Natural killer cell treated with Interleukin-12 subunit alpha and Interleukin-12 subunit beta and Interleukin-15 and Interleukin-18, amount 100 ng/mL, for 72 hours (primary cell): ENCODE measurements at places on chromosomes 3 and 15. TPM values are rescaled to one million over a fixed set of nuclear protein-coding genes. Genes with fewer than 3 reads are reported as not detected.
A peak's percentile ranks its signal among the peaks of the same experiment; 100 is the strongest.

The TARS3 gene
- total RNA-seq: 9.1 TPM

The CLSTN2 gene
- not detected for total RNA-seq

The CDC25A gene
- 35.8 TPM for total RNA-seq

The TIMP4 gene
- total RNA-seq: not detected

The CP gene
- total RNA-seq: not detected

The LDHAL6B gene
- not detected for total RNA-seq

The RAB43 gene
- 53.9 TPM for total RNA-seq

The TRPC1 gene
- 0.29 TPM for total RNA-seq

The SPSB4 gene
- not detected for total RNA-seq

The HTR3E gene
- total RNA-seq: not detected

The ALDH1L1 gene
- total RNA-seq: not detected

- H3K36me3 ChIP-seq: no peaks in the 10 kb centered on the region
- DNase-seq: no peak
- H3K27ac ChIP-seq: no peak overlapping the region
Observed at GRCh38 chr3:53080612-53081205, 34.8 kb upstream of the SFMBT1 start.

GRCh38 chr15:96790004-96790403 lies 459.5 kb downstream of the NR2F2 start:
- no peak for DNase-seq
- H3K4me3 ChIP-seq: no peak overlapping the region
- H3K27ac ChIP-seq: no peak overlapping the region
- no peaks in the 10 kb centered on the region for H3K36me3 ChIP-seq

- H3K4me1 ChIP-seq: no peaks in the 10 kb centered on the region
- H3K36me3 ChIP-seq: no peaks in the 10 kb centered on the region
- no peak for DNase-seq
- no peak overlapping the region for H3K27ac ChIP-seq
- H3K27me3 ChIP-seq: peaks cover 36% of the 10 kb centered on the region
Observed at GRCh38 chr15:73373221-73373620, 4.5 kb upstream of the HCN4 start.

DNA sequence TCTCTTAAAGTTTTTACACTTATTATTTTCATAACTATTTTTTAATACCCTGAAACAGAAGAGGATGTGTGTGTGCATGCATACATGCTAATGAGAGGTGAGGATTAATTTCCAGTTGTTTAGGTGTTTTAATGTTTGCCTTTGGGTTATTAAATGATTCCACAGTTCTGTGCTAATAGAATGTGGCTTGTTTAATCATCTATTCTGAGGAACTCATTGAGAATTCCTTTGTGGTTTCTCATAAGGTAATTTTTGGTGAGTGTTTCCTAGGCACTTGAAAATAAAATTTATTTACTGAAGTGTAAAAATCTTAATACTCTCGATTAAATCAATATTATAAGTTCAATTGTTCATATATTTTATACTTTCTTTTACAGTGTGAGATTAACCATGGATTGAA lies 38.0 kb downstream of the STAC start:
- no peak overlapping the region for H3K4me3 ChIP-seq
- H3K36me3 ChIP-seq: no peaks in the 10 kb centered on the region
- no peaks in the 10 kb centered on the region for H3K4me1 ChIP-seq

GRCh38 chr3:119140466-119140865 lies 5.5 kb upstream of the TEX55 start:
- no peaks in the 10 kb centered on the region for H3K4me1 ChIP-seq
- no peak overlapping the region for H3K27ac ChIP-seq
- no peak for DNase-seq
- H3K4me3 ChIP-seq: no peak overlapping the region
- no peaks in the 10 kb centered on the region for H3K36me3 ChIP-seq
- H3K27me3 ChIP-seq: peaks cover 30% of the 10 kb centered on the region

DNA sequence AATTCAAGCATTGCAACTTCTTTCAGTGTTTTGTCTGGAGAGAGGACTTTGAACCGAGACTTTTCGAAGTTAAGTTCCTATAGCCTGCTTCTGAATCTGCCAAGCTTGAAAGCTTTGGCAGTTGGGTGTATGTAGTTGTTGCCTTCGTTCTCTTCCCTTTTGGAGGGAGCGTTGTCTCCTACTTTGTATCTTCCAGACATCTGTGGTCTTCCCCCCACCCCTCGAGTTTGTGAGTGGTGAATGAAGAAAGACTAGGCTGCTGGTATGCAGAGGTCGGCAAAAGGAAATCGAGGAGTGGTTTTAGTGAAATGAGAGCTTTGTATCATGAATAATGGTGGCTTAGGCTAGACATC lies 1.3 kb downstream of the CTNNB1 start:
- H3K36me3 ChIP-seq: peaks cover 5% of the 10 kb centered on the region
- peak overlapping the region; percentile 98 for H3K4me3 ChIP-seq

- no peak for DNase-seq
- no peak overlapping the region for H3K4me3 ChIP-seq
- peaks cover 24% of the 10 kb centered on the region for H3K27me3 ChIP-seq
- H3K4me1 ChIP-seq: no peaks in the 10 kb centered on the region
Observed at GRCh38 chr3:192923731-192924130, 6.1 kb upstream of the MB21D2 start.

DNA sequence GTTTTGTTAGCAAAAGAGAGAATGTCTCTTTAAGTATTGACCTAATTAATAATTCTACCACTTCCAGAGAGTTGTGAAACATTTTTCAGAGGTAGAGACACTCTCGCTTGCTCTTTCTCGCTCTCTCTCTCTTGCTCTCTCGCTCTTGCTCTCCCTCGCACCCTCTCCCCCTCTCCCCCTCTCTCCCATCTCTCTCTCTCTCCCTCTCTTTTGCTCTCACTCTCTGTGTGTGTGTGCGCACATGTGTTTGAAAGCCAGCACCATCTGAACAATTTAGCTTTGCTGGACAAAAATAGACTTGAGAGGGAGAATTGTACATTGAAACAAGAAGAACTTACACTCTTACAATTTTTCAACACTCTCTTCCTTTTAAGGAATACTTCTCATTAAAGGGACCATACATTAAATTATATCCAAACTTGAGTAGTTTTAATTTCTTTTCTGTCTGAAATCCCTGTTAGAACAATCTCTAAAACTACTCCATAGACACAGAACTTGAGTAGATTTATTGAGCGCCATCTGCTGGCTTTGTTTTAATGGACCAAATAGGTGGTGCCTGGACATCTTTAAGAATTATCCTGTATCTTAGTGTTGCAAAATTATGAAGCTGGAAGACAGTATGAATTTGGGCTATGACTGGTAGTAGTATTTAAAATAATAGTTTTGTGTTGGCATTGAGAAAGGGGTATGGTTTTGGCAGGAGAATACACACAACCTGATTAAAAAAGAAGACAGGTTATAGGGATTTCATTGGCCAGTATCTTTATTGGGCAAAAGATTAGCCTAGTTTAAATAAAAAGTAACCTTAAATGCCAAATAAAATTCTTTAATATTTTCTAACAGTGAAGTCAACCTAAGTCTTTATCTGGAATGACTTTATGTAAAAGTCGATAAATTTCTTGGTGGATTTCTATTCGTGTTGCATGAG lies 124.6 kb downstream of the AKAP13 start:
- no peak overlapping the region for H3K4me3 ChIP-seq
- no peak overlapping the region for H3K27ac ChIP-seq
- no peaks in the 10 kb centered on the region for H3K27me3 ChIP-seq
- no peaks in the 10 kb centered on the region for H3K36me3 ChIP-seq
- DNase-seq: no peak

GRCh38 chr15:23566071-23566554 lies 639 bp downstream of the MKRN3 start:
- H3K27ac ChIP-seq: peak overlapping the region; percentile 54
- H3K4me1 ChIP-seq: no peaks in the 10 kb centered on the region
- no peak for DNase-seq
- no peak overlapping the region for H3K4me3 ChIP-seq
- H3K27me3 ChIP-seq: no peaks in the 10 kb centered on the region

- H3K36me3 ChIP-seq: peaks cover 22% of the 10 kb centered on the region
- DNase-seq: no peak
- H3K4me1 ChIP-seq: peaks cover 23% of the 10 kb centered on the region
Observed at GRCh38 chr3:58429657-58430056, 4.0 kb downstream of the PDHB start.

DNA sequence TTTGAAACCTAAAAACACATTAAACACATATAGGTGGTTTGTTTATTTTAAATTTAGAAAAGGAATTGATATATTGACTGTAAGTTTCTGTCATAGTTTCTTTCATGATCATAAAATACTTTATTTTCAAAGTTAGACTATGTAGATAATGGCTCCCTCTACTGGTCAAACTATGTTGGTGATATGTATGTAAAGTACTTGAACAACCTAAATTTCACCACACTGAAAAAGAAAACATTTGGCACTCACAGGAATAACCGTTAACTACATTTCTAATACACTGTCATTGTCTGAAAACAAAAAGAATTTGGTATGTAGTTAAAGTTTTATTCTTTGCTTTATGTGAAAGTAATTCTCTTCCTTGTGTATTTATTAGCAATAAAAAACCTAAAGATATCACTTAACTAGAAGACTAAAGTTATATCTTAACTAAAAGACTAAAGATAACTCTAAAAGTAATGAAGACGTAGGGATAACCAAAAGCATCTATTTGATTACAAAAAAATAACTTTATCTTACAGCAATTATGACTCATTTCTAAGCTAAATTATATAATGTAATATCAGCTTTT lies 427.5 kb downstream of the VGLL3 start:
- H3K4me1 ChIP-seq: no peaks in the 10 kb centered on the region
- no peak overlapping the region for H3K4me3 ChIP-seq
- DNase-seq: no peak
- H3K27me3 ChIP-seq: no peaks in the 10 kb centered on the region
- H3K27ac ChIP-seq: no peak overlapping the region

DNA sequence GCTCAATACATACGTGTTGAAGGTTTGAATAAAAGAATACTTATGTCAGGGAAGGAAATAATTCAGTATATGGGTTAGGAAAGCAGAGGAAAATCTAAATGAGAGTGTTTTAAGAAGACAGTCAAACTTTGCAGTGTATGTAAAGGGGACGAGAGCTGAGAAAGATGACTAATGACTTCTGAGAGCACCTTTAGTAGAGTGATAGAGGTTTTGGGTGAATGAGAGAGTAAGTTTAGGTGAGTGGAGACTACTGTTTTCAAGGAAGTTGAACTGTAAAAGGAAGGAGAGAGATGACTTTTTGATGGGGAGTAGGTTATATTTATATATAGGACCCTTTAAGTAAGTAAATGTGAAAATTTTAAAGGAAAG lies 9.4 kb downstream of the TBC1D23 start:
- H3K27me3 ChIP-seq: no peaks in the 10 kb centered on the region
- H3K27ac ChIP-seq: no peak overlapping the region
- H3K4me3 ChIP-seq: peak overlapping the region; percentile 6
- H3K36me3 ChIP-seq: no peaks in the 10 kb centered on the region

DNA sequence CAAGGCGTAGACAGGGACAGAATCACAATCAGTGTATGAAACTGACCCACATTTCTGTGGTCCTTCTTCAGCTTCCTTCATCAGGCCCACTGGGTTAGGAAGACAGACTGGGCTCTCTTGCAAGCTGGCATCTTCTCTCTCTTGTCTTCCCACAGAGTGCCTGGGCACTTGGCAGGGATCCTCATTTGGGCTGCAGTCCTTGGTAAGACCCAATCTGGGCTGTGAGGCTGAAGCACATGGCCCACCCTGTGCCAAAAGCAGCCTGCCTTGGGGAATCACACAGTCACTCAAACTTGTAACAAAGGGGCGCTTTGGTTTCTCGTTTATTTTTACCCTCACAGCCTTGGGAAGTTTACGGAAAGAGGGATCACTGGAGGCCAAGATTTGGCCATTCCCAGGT lies 8.2 kb upstream of the EPHB3 start:
- H3K4me3 ChIP-seq: no peak overlapping the region
- H3K27ac ChIP-seq: no peak overlapping the region
- no peak for DNase-seq
- H3K36me3 ChIP-seq: no peaks in the 10 kb centered on the region
- H3K4me1 ChIP-seq: peaks cover 5% of the 10 kb centered on the region

GRCh38 chr3:71504250-71505036 lies 79.1 kb downstream of the FOXP1 start:
- peak overlapping the region; percentile 16 for H3K4me3 ChIP-seq
- H3K27ac ChIP-seq: peak overlapping the region; percentile 73
- H3K27me3 ChIP-seq: no peaks in the 10 kb centered on the region
- H3K36me3 ChIP-seq: no peaks in the 10 kb centered on the region
- peaks cover 16% of the 10 kb centered on the region for H3K4me1 ChIP-seq

DNA sequence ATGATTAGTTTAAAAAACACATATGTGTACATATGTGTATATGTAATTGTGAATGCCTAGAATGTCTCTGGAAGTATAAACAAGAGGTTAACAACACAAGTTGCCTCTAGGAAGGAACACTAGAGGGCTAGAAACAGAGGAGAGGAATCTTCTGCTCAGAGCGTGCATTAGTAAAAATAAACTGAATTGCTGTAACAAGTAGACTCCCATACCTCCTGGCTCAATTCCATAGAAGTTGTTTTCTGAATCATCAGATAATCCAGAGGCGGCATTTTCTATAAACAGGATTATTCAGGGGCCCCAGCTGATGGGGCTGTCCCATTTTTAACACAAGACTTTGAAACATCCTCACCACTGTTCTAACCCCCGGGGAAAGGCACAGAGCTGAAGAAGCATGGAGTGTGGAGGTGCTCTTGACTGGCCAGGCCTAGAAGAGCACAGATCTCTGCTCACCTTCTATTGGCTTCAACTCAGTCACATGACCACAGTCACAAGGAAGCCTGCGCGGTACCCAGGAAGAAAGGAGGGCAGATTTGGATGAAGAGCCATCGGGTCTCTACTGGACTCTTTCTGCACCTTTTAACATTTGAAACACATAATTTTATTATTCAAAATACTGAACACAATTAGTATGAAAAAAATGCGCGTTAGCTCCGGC lies 145.7 kb downstream of the TLE3 start:
- H3K4me3 ChIP-seq: no peak overlapping the region
- H3K4me1 ChIP-seq: no peaks in the 10 kb centered on the region
- no peak for DNase-seq
- H3K27me3 ChIP-seq: peaks cover 15% of the 10 kb centered on the region
- H3K27ac ChIP-seq: no peak overlapping the region
- no peaks in the 10 kb centered on the region for H3K36me3 ChIP-seq

- H3K27me3 ChIP-seq: no peaks in the 10 kb centered on the region
- peak overlapping the region; percentile 97 for H3K27ac ChIP-seq
- peak; percentile 84 for DNase-seq
- peak overlapping the region; percentile 96 for H3K4me3 ChIP-seq
- H3K36me3 ChIP-seq: no peaks in the 10 kb centered on the region
- peaks cover 66% of the 10 kb centered on the region for H3K4me1 ChIP-seq
Observed at GRCh38 chr3:50242851-50243542, 7.0 kb downstream of the GNAI2 start.

GRCh38 chr3:132549890-132550578 lies 47.0 kb upstream of the ACKR4 start:
- H3K27ac ChIP-seq: no peak overlapping the region
- H3K4me1 ChIP-seq: peaks cover 8% of the 10 kb centered on the region
- DNase-seq: no peak
- H3K36me3 ChIP-seq: no peaks in the 10 kb centered on the region

- H3K4me3 ChIP-seq: peak overlapping the region; percentile 14
- H3K36me3 ChIP-seq: no peaks in the 10 kb centered on the region
- peak; percentile 65 for DNase-seq
Observed at GRCh38 chr3:58214484-58215316, 3.9 kb upstream of the DNASE1L3 start.

- peaks cover 19% of the 10 kb centered on the region for H3K27me3 ChIP-seq
- no peak overlapping the region for H3K27ac ChIP-seq
- no peaks in the 10 kb centered on the region for H3K36me3 ChIP-seq
- no peak overlapping the region for H3K4me3 ChIP-seq
- no peaks in the 10 kb centered on the region for H3K4me1 ChIP-seq
- DNase-seq: no peak
Observed at GRCh38 chr3:56308471-56308870, 159.8 kb downstream of the ERC2 start.

- H3K27me3 ChIP-seq: no peaks in the 10 kb centered on the region
- no peak overlapping the region for H3K4me3 ChIP-seq
- H3K4me1 ChIP-seq: peaks cover 70% of the 10 kb centered on the region
- no peak for DNase-seq
- H3K27ac ChIP-seq: peak overlapping the region; percentile 47
Observed at GRCh38 chr3:16373341-16373946, 108.4 kb downstream of the OXNAD1 start.
